SJSA1 (cell line): ENCODE measurements at places on chromosomes 1 and 21. TPM values are rescaled to one million over a fixed set of nuclear protein-coding genes. Genes with fewer than 3 reads are reported as not detected.

CELF3 gene
- not detected in 2 replicates for total RNA-seq

DNA sequence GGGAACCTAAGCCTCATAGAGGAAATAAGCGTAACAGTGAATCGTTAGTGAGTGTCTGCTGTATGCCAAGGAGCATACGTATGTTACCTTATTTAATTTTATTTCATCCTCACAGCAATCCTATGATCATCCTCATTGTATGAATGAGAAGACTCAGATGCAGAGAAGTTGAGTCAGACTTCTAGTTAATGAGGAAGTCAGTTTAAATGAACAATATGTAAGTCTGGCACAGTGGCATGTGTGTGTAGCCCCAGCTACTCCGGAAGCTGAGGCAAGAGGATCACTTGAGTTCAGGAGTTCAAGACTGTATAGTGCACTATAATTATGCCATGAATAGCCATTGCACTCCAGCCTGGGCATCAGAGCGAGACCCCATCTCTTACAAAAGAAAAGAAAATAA is 148.0 kb downstream of the ZZZ3 start:
- DNase-seq, result no peak
- H3K27ac ChIP-seq, result no peak overlapping the region
- H3K36me3 ChIP-seq, result no peaks in the 10 kb centered on the region
- no peaks in the 10 kb centered on the region for H3K27me3 ChIP-seq

DBT gene
- 6.2 and 6.8 TPM in 2 replicates for total RNA-seq

ESPN gene
- not detected in 2 replicates for total RNA-seq

GRCh38 chr1:218642033-218642948 is 297.2 kb downstream of the TGFB2 start:
- H3K4me3 ChIP-seq, result no peak overlapping the region
- DNase-seq, result no peak
- no peak overlapping the region for H3K27ac ChIP-seq
- peaks cover 8% of the 10 kb centered on the region for H3K4me1 ChIP-seq
- no peaks in the 10 kb centered on the region for H3K27me3 ChIP-seq
